ENCODE measurements at places on chromosomes 16 and 17.

- DNase-seq, result no peak
Measured at GRCh38 chr16:6977291-6977690, 355.4 kb upstream of the RBFOX1 start.

DNA sequence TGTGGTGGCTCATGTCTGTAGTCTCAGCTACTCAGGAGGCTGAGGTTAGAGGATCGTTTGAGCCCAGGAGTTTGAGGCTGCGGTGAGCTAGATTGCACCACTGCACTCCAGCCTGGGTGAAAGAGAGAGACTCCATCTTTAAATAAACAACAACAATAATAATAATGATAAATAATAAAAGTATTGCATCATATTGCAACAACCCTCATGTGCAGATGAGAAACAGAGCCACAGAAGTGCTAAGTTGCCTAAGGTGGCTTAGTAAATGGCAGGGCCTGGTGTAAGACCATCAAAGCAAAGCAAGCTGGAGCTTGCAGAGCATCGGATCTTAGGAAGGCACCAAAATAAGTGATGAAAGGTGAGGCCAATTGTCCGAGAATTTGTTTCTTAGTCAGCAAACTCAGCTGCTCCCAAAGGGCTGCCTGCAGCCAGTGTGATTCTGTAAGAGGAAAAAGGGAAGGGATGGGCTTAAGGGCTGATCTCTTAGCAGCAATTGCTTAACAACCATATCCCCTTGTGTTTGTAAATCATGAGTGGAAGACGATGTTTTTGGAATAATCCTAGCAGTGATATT is 45.3 kb upstream of the HS3ST3A1 start:
- no peak for DNase-seq

- DNase-seq, result no peak
Measured at GRCh38 chr17:17021194-17021863, 20.9 kb upstream of the MPRIP start.

GRCh38 chr17:49705254-49705653 is 2.5 kb downstream of the SLC35B1 start:
- no peak for DNase-seq

DNA sequence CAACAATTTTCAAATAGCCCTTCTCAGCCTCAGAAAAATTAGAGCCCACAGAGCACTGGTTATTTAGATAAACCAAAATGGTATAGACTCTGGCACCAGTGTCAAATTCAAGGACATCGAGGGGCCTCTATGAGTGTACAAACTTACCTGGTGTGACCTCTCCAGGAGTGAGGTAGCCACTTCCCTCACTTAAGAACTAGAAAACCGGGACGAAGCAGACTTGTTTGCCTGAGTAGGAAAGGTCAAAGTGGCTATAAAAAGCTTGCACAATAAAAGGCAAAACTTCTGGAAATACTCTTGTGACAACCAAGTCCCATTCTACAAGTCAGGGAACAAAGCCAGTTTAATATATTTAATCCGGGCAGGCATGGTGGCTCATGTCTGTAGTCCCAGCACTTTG is 39.2 kb upstream of the PRSS54 start:
- DNase-seq, result no peak

- DNase-seq, result no peak
Measured at GRCh38 chr17:67974598-67975066, 21.6 kb downstream of the C17orf58 start.

GRCh38 chr17:78400581-78401240 is 22.3 kb downstream of the PGS1 start:
- DNase-seq, result no peak

DNA sequence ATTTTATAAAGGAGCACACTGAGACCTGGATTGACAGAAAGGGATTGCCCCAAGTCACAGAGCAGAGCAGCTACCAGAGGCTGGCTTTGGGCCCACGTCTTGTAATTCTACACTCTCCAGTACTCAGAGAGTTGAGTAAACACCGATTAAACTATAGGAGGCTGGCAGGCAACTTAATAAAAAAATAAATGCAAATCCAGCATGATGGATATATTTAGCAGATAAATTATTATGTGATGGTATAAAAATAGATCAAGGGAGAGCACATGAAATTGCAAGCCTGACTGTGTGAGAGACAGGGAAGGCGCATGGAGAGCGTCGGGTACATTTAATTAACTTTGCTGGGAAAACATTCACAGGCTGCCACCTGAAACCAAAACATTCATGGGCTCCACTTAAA is 87.7 kb upstream of the CCL2 start:
- no peak for DNase-seq

DNA sequence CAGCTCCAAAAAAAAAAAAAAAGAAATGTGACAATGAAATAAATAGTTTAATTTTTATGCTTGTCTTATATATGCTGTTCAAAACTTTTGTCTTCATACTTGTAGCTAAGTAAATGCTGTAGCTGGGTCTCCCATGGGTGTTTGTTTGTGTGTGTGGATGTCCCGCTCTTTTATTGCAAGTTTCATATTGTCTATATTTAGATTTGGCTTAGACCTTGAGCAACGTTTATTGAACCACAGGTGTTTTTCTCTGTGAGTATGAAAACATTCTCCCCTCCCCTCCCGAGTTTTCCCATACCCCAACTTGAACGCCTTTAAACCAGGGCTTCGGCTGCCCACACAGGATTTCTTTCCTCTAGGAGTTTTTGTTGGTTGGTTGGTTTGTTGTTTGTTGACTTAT is 45.2 kb downstream of the MFSD11 start:
- no peak for DNase-seq

DNA sequence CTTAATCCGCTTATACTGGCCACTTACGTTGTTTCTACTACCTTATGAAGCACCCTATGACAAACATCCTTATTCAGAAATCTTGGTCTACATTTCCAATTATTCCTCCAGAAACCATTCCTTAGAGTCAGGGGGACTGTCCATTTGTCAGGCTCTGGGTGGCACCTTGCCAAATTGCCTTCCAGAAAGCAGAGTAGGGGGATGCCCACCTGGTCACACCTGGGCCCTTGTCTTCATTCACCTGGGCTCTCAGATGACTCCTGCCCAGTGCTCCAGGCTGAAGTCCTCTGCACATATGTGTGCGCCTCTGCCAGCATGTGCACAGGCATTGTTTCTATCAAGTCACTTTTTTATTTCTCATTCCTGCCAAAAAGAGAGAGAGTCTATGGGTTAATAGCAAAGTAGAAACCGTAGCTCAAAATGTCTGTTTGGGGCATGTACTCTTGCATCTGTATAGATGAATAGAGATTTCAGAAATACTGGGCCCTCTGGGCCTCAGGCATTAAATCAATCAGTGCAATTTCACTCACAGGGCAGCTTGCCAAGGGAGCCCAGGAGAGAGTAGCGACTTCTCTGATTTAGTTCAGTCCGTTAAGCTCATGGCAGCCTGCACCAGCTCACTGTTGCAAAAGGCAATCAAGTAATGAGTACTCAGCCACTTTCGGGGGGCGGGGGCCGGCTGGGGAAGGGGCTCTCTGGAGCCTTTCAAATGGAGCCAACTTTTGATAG is 104.7 kb downstream of the SOCS1 start:
- no peak for DNase-seq
